ENCODE measurements at places on chromosomes 4 and X.

DNA sequence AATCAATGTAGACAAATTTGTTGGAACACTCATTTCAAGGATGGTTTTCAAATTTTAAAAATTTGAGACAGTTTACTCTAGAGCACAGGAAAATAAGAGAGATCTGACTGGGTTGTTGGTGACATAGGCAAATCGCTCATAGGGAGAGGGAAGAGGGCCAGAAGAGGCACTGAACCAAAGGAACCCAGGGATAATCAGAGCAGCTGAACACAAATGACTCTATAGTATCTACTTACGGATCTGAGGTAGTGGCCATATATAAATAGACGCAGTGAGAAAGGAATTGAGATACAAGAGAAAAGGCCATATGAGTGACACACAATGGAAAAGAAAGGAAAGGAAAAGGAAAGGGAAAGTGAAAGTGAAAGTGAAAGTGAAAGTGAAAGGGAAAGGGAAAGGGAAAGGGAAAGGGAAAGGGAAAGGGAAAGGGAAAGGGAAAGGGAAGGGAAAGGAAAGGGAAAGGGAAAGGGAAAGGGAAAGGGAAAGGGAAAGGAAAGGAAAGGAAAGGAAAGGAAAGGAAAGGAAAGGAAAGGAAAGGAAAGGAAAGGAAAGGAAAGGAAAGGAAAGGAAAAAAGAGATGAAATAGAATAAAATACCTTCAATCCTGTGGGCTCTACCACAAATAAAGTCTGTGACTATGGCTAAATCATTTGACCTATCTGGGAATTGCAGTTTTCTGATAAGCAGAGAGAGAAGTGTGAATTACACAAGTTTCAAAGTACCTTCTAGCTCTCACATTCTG, 759.2 kb downstream of the DMD start:
- DNase-seq, result no peak

DNA sequence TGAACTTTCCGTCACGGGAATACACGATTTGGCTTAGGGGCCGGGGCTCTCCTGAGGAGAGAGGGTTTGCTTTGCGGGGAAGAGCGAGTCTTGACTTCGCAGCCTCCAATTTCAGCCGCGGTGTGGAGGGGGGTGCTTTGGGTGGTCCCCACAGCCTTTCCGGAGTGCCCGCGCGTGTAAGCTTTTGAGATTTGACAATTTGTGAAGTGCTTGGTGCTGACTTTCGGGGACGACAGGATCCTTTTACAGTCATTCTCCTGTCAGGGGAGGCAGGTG, 355 bp downstream of the SCML1 start:
- DNase-seq, result no peak

DNA sequence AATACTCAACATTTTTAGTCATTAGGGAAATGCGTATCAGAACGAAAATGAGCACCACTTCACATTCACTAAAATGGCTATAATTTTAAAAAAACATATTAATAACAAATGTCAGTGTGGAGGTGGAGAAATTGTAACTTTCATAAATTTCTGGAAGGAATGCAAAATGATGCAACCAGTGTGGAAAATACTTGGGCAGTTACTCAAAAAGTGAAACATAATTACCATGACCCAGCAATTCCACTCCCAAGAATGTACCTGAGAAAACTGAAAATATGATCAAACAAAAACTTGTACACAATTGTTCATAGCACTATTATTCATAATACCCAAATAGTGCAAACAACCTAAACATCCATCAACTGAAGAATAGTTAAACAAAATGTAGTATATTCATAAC, 76.1 kb upstream of the FAM241A start:
- no peak for DNase-seq

DNA sequence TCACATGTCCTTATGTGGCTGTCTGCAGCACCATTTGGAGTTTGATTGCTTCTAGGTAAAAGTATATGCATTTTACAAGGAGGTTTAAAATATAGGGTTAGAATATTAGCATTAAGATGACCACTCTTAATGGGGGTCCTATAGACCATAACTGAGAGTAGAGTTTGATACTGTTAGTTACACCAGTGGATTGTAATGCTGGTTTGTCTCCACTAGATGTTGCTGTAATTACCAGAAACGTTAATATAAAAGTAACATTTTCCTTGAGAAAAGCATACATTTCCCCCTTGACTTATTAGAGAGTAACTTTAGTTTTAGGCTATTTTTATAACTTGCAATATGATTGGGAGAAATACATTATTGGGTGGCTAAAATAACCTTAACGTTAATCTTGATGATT, 93.0 kb downstream of the ZXDA start:
- no peak for DNase-seq

DNA sequence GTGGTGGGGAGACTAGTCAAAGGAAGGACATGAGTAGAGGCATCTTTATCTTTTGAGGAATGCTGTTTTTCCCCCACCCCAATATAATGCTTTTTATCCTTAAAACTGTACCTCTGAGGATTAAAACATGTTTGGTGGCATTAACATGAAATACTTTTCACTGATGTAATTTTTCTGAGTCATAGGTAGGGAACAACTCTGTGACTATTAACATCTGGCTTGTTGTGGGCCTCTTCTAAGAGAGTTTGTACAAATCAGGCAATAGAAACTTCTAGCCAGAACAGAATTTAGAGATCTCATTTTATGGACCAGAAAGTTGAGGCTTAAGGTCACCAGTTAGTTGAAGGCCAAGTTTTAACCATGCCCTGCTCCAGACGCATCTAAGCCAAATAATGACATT, 207.6 kb downstream of the SOX3 start:
- no peak for DNase-seq

- peak; percentile 57 for DNase-seq
Observed at GRCh38 chrX:102599084-102599950, at the start of gene ARMCX5. Gene ARMCX5, plus strand, starts transcription at chrX:102599515. Its CDS starts 2,627 bp downstream, at chrX:102602142.

- no peak for DNase-seq
Observed at GRCh38 chr4:1864076-1865008, 6.9 kb upstream of the NSD2 start.

GRCh38 chr4:71841336-71841735, 57.5 kb upstream of the GC start:
- no peak for DNase-seq

DNA sequence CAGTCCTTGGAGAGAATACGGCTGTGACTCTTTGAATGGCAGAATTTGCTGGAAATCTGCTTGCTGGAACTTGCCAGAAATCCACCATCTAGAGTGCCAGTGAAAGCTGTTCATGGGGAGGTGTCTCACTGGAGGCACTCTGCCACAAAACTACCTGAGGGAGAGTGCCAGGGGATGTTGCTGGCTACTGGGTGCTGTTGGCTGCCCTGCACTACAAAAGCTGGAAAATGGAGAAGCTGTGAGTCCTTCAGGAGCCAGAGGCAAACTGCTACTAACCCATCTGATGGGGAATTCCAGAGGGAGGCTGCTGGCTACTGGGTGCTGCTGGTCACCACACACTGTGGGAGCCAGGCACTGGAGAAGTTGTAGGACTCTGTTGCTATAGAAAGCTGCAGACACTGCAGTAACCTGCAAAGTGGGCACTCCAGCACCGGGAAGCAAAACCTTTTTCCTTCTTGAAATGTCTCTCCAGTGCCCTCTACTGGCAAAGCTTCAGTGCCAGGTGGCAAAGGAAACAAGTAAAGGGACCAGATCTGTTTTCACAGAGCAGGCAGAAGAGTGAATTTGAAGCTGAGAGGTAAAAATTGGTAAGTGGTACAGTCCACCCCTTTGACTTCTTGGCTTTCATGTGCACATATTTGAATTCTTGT, 47.8 kb upstream of the HSD17B10 start:
- DNase-seq, result peak; percentile 24

DNA sequence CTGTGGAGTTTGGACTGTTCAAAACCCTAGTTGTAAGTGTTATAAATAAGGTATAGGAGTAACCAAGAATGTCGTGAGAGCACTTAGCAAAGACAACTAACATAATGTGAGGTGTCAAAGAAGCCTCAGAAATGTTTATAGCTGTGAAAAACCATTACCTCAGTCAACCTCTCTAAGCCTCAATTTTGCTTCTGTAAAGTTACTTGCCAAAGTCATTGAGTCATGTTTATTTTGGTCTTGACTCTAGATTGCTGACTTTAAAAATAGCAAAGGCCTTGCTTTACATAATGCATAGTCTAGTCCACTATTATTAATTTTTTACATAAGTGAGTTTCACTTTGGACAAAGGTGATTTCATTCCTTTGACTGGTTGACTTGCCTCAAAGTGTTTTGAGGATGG, 257.6 kb upstream of the CXXC4 start:
- no peak for DNase-seq

GRCh38 chr4:39637586-39638353, 895 bp downstream of the SMIM14 start:
- DNase-seq, result peak; percentile 57

GRCh38 chr4:138007572-138007971, 234.6 kb downstream of the SLC7A11 start:
- no peak for DNase-seq

DNA sequence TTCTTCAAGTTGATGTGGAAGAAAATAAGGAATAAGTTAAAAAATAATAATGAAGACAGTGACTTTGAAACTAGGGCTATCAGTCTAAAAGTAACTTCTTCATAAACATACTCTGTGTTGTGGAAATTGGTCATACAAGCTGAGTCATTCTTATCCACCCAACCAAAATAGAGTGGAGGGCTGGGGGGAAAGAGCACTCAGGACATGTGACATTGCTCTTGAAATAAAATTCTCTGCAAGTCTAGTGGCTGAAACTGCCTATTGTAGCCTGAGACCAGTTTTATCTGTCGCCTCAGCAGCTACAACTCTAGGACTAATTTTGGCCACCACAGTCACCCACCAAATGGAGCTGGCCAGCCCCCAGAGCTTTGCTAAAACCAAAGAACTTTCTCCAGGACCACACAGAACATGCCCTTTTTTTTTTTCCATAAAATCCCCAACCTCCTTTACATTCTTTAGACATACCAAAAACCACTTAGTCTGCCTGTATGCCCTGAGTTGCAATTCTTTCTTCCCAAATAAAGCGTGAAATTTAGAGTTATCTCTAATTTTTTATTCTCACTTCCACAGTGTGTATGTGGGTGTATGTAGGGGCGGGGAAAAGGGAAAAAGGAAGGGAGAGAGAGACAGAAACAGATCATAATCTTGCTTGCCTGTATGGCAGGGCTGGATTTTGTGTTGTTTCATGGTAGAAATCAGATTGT, 23.0 kb upstream of the SLC25A4 start:
- no peak for DNase-seq

- no peak for DNase-seq
Observed at GRCh38 chr4:5773271-5773555, 62.2 kb downstream of the EVC start.

DNA sequence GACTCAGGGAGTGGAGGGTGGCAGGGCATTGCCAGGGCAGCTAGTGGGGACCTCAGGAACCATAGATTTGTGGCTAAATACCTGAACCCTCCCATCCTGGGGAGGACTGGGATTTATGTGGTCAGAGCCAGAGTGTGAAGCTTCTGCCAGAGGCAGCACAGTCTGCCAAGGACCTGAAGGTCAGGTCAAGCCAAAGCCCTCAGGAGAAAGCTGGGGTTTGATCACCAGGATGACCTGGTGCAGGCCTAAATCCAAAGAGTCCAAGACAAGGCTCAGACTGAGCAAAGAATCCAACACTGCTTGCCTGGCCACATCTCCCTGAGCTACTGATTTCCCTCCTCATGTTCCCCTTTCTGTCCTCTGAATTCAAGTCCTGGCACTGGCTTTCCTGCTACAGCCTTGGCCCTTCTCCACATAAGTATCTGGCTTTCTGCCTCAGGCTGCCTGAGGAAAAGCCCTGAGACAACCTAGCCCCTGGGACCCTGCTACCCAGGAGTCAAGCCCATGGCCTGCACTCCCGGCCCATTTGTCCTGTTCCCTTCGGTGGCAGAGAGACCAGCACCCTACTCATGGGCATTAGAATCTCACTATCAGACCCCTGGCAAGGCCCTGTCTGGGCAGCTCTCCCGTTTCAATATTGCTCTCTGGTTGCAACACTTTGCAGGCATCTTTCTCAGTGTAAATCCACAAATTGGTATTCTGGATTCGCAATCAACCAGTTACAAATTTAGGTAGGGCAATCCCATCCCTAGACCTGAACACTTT, 39.3 kb upstream of the SLC25A43 start:
- DNase-seq, result no peak
